Heart right ventricle (tissue), 16 donors: ENCODE measurements at places on chromosomes 2 and 18.

DNA sequence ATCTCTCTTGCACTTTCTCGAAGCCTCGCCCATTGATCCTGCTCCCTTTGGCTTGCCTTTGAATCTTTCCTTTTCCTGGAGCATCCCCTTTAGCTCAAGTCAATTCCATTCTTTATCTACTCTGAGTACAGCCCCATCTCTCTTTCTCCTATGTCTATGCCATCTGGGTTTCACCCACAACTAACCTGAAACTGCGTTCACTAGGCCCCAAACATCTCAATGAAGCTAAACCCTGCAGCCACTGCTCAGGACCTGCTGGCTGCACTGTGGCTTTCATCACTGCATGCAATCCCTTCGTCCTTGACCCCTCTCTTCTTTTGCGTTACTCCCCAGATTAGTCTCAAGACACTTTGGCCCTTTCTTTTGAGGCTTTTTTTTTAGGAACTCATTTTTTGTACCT, 81.6 kb upstream of the CYRIA start:
- DNase-seq = no peak

- no peak for DNase-seq
Measured at GRCh38 chr2:117378653-117379052, 435.8 kb upstream of the DDX18 start.

GRCh38 chr2:239882781-239883180, 142.4 kb downstream of the NDUFA10 start:
- DNase-seq = no peak

- no peak for DNase-seq
Measured at GRCh38 chr18:45402485-45403056, 212.7 kb upstream of the SLC14A2 start.

GRCh38 chr2:226699321-226699720, 100.3 kb downstream of the IRS1 start:
- peak; percentile 67 for DNase-seq

DNA sequence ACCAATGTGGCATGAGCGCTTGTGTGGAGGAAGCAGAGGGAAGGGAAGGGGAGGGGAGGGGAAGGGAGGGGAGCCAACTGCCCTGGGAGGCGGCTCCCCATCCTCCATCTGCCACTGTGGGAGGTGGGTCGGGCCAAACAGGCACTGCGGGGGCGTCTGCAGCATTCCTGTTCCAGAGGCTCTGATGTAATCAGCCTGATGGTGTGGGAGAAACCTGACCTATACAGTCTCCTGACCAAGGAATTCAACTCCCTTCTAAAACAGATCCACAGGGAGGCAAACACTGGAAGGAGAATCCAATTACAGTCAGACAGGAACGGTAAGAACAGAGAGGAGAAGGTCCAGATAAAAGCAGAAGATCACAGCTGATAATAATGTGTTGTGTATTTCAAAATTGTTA, 88.8 kb downstream of the CD8B2 start:
- DNase-seq = peak; percentile 37
